ENCODE measurements at places on chromosomes 16 and 17.

- peak; percentile 22 for DNase-seq
These were observed 64.1 kb downstream of the TIMM22 start for GRCh38 chr17:1060991-1061390.

DNA sequence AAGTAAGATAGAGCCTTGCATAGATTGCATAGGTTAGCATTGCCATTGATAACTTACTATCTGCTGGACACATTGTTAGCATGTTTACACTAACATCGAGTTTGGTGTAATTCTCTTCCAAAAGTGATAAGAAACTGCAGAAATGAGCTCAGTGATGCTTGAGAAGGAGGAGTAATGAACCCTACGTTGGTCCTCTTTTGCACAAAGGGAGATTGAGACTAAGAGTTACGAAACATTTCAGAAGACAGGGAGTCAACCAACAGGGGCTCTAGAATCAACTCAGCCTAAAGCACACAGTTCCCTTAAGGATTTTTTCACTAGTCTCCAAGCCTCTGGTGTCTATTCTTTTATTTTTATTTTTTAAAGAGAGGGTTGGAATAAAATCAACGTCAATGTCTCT is 6.8 kb downstream of the CCL7 start:
- DNase-seq = peak; percentile 33

DNA sequence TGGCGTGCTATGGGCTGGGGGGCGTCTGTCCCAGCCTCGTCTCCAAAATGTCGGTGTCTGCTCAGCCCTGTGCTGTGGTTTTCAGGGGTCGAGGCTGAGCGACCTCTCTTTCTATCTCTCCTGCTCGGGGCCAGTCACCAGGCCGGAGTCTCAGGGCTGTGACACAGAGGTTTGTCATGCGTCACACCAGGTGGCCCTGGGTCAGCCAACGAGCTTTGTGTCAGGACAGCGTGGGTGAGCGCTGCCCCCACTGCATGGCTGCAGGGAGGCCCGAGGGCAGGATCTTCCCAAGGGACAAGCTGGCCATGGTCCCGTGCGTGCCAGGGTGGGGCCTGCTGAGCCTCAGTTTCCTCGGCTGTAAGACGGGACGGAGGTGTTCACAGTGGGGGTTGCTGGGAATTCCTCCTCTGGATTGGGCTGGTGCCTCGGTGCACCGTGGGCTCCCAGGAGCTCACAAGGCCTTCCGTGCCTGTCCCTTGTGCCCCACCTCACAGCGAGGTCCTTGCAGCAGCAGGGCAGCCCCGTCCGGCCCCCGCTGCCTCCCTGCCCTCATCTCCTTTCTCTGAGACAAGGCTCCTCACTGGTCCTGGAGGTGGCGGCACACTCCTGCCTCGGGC is 50.5 kb downstream of the CBFA2T3 start:
- DNase-seq = peak; percentile 42

- DNase-seq = peak; percentile 28
These were observed 2.0 kb upstream of the NAE1 start for GRCh38 chr16:66832661-66833305.

DNA sequence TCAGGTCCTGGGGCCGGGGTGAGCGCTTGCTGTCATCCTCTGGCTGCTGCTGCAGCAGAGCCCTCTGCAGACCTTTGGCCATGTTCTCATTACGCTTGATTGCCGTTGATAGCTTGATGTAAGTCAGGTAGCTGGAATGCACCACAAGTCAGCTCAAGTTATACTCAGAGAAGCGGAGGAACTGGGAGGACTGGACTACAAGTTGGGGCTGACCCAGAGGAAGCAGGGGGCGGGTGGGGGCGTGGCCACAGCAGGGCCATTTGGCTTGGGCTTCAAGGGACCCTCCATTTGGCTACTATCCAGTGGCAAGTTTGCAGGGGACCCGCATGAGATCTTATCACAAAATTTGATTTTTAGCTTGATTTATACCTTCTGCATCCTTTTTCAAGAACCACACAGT is 19.0 kb upstream of the EVPL start:
- DNase-seq = no peak

DNA sequence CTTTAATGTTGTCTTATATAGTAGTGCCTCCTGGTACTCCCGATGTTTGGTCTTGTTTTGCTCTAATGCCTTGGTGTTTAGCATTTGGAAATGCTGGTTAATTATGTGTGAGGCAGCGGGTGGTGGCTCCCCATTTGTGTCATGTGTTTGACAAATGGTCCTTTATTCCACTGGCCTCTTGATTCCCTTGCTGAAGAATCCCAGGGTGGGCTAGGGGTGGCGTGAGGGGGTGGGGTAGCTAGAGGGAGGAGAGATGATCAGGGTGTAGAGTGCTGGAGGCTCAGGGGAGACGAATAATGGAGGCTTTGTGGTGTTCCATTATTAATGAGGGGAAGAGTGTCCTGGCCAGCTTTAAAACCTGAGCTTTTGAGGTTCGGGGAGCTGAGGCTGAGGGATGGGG is 5.4 kb downstream of the DYNLL2 start:
- DNase-seq = no peak

DNA sequence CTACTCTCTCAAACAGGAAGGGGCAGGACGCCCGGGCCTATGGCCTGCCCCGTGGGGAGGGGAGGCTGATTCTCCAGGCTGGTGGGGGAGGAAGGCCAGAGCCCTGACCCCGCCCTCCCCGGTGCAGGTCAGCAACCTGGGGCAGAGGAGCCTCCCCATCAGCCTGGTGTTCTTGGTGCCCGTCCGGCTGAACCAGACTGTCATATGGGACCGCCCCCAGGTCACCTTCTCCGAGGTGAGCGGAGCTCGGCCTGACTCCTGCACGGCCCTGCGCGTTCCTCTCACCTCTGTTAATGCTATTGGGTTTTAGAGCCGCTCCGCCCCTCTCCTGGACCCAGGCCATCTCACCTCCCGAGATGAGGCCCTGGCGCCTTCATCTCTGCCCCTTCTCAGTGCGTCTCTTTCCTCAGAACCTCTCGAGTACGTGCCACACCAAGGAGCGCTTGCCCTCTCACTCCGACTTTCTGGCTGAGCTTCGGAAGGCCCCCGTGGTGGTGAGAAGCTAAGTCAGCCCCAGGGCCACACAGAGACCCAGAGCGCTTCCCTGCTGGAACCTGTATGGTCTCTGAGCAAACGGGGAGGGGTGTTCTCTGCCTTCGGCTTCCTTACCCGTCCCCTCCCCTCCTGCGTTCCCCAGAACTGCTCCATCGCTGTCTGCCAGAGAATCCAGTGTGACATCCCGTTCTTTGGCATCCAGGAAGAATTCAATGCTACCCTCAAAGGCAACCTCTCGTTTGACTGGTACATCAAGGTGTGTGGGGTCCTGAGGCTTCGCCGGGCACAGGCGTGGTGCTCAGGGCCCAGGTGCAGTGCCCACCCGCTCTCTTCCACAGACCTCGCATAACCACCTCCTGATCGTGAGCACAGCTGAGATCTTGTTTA is 25.1 kb upstream of the ITGAX start:
- DNase-seq = no peak

DNA sequence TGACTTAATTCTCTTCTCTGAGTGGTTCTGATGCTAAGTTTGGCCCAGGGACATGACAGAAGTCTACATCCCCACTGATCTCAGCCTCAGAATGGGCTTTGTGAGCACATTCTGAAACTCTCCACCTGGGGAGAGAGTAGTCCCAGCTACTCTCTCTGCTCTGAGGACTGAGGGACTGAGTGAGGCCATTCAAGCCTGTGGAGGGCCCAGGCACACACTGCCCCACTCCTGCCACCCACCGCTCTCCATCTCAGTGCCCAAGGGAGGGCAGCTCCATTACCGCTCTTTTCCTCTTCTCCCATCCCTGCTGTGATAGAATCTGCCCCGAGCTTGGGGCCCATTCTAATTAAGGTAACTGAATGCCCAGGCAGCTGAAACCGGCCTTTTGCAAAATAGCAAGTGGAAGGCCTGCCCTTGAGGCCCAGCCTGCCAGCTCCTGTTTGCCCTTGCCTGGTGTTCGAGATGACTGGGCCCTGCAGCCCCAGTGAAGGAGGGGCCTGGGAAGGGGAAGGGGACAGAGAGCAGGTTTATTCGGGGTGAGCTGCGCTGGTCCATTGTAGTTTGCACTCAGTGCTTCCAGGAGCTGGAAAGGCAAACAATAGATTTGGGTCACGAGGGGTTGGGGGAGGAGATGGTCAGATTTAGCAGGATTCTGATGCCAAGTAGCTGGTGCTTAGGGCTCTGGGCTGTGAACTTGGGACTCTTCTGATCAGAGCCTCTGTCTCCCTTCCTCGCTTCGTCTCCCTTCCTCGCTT is 76.2 kb downstream of the RAB11FIP4 start:
- no peak for DNase-seq

DNA sequence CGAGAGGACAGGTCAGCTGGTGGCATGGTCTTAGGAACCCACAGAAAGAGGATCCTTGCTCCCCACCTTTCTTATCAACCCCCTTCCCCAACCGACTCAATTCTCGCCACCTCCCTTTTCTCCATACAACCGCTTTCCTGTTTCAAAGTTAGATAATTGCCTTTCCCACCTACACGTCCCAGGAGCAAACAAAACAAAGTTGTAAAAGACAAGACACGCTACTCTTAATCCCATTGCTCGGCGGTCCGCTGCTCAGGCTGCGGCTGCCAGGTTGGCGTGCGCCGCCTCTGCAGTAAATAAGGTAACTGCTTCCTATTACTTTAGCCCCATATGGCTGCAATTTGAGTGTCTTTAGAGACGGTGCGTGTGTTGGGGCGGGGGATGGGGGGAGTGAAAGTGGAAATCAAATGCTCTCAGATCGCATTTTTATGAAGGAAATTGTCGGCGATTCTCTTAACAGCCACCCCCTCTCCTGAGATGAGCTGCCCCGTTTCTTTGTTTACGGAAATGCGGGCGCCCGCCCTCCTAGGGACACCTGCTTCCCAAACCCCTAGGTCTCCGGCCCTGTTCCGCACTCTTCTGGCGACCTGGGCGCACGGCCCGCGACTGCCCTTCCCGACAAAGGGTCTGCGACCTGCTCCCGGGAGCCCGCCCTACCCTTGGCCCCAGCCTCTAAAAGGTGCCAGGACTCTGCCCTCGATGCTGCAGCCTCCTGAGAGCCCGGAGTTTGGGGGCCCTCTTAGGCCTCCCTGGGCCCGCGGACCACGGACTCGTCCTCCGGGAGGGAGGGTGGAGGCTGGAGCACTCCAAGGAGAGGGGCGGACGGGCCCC is 3.7 kb upstream of the CBX8 start:
- DNase-seq = peak; percentile 77

DNA sequence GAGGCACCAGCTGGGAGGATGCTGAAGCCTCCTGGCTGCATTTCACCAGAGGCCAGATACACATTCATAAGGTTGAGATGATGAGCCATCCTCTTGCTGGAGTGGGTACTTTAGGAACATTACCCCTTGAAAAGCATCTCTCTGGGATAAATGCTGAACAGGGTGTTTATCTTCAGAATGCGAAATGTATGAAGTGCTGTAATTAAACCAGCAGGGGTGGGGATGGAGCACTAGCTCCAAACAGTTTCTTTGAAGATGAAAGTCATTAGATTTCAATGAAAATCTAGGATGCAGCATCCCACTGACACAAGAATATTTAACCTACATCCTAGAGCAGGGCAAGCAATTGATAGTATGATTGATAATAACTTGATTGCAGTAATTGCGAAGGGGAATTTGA is 158.1 kb downstream of the CYLD start:
- DNase-seq = no peak
